ENCODE measurements at places on chromosomes 16 and 17. TPM values are rescaled to one million over a fixed set of nuclear protein-coding genes. Genes with fewer than 3 reads are reported as not detected.

DNA sequence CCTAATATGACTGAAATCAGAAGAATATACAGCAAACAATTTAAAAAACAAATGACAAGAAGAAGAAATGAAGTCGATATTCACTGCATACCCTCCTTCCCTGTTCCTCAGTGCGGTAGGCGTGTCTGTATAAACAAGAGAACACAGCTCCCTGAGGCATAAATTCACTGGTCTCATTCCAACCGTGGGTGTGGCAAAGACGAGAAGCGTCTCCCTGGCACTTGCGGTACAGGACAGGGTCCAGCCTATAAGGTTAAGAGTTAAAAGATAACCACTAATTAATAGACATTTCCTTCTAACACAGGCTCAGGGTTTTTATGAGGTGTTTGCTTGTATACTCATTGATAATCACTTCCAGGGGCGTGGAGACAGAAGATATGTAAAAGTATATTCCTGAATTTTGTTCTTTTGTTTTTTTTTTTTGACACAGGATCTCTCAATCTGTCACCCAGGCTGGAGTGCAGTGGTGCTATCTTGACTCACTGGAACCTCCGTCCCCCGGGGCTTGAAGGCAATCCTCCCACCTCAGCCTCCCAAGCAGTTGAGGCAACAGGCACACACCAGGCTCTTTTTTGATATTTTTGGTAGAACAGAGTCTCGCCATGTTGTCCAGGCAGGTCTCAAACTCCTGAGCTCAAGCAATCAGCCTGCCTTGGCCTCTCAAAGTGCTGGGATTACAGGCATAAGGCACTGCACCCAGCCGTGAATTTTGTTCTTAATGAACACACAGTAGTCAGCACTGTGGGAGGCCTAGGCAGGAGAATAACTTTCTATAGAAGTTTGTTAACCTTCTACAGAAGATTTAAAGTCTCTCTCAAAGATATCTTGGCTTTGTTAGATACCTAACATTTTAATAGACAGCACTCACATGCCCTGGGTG is 59.1 kb upstream of the CLEC18B start:
- DNase-seq, result no peak

- no peak for DNase-seq
Measured at GRCh38 chr17:67054608-67055007, 10.3 kb downstream of the CACNG1 start.

The ZC3H18 gene
- 141 TPM for total RNA-seq

- DNase-seq, result no peak
Measured at GRCh38 chr17:38464723-38465390, 36.6 kb downstream of the ARHGAP23 start.

DNA sequence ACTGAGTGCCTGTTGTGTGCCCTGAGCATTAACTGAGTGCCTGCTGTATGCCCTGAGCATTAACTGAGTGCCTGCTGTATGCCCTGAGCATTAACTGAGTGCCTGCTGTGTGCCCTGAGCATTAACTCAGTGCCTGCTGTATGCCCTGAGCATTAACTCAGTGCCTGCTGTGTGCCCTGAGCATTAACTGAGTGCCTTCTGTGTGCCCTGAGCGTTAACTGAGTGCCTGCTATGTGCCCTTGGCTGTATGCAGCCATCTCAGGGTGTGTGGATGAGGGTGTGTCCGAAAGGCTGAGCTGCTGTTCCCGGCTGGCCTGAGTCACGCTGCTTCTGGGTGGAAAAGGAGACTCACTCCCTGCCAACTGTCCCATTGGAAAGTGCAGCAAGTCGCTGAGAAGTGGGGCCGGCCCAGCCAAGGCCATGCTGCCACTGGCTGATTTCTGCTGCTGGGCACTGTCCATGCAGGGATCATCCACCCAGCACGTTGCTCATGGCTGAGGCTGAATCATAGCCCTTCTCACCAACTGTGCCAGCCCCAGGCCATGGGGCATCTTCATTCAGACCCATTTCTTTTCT is 113.8 kb downstream of the OR1D5 start:
- DNase-seq, result no peak

- DNase-seq, result no peak
Measured at GRCh38 chr16:56549744-56550385, 15.0 kb upstream of the MT4 start.

DNA sequence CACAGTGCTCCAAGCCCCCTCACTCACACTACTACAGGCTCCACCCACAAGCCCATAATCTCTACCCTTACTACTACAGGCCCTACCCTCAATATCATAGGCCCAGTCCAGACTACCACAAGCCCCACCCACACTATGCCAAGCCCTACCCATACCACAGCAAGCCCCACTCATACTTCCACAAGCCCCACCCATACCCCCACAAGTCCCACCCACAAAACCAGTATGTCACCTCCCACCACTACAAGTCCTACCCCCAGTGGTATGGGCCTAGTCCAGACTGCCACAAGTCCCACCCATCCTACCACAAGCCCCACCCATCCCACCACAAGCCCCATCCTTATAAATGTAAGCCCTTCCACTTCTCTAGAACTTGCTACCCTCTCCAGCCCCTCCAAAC is 13.8 kb downstream of the RIPOR1 start:
- DNase-seq, result peak; percentile 80

GRCh38 chr16:1333149-1333812 is at the start of gene BAIAP3:
Gene BAIAP3, plus strand, starts transcription at chr16:1333645. Its CDS starts 4,905 bp downstream, at chr16:1338550.
- peak; percentile 57 for DNase-seq

Data from T-helper 17 cell (primary cell).